A549 treated with RU486 at 1 μM for 4 hours (cell line): ENCODE measurements at places on chromosomes 1 and 21. TPM values are rescaled to one million over a fixed set of nuclear protein-coding genes. Genes with fewer than 3 reads are reported as not detected.

CC2D1B gene
- 13.5 to 16.9 TPM (median 15.4 TPM) in 5 replicates for total RNA-seq

SPRR1B gene
- not detected in 5 replicates for total RNA-seq

LCE2D gene
- total RNA-seq: not detected in 5 replicates

OBSCN gene
- 3.0 to 6.6 TPM (median 4.4 TPM) in 5 replicates for total RNA-seq

SPRR3 gene
- not detected in 5 replicates for total RNA-seq
